ENCODE measurements at places on chromosomes 3 and 15.
A peak's percentile ranks its signal among the peaks of the same experiment; 100 is the strongest.

GRCh38 chr3:140754936-140755335, 77.1 kb downstream of the TRIM42 start:
- DNase-seq, result no peak

- peak; percentile 33 for DNase-seq
Observed at GRCh38 chr3:127791221-127791913, 30.9 kb downstream of the MGLL start.

DNA sequence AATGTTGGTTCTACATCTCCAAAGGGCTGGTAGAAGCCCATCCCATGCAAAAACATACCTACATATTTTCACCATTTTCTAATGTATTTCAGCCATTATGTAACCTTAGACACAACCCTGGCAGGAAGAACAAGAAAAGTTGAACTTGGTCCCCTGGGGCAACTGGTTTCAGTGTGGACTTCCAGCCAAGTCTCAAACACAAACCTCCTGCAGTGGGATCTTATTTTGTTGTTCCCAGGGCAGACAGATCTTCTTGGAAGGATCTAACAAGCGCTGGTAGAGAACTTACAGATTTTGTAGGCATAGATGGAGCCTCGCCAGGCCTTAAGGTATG, 96.3 kb downstream of the ADAMTS17 start:
- DNase-seq, result no peak

DNA sequence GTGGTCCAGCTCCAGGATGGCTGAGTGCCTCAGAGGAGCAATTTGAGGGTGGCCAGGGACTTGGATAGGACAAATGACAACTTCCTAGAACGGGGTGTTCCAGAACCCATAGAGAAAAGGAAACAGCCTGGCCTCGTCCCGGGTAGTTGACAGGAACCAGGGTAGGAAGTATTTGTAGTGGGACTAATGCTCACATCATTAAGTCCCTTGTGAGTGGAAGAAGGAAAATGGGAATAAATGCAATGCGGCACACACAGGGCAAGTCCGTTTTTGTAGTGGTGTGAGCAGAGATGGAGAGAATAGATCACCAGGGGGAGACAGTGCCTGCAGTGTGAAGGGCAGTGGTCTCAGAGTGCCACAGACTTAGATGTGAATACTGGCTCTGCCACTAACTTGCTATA, 19.6 kb downstream of the TIMP4 start:
- no peak for DNase-seq

GRCh38 chr3:32901005-32901932, 50.2 kb upstream of the CCR4 start:
- DNase-seq, result no peak

DNA sequence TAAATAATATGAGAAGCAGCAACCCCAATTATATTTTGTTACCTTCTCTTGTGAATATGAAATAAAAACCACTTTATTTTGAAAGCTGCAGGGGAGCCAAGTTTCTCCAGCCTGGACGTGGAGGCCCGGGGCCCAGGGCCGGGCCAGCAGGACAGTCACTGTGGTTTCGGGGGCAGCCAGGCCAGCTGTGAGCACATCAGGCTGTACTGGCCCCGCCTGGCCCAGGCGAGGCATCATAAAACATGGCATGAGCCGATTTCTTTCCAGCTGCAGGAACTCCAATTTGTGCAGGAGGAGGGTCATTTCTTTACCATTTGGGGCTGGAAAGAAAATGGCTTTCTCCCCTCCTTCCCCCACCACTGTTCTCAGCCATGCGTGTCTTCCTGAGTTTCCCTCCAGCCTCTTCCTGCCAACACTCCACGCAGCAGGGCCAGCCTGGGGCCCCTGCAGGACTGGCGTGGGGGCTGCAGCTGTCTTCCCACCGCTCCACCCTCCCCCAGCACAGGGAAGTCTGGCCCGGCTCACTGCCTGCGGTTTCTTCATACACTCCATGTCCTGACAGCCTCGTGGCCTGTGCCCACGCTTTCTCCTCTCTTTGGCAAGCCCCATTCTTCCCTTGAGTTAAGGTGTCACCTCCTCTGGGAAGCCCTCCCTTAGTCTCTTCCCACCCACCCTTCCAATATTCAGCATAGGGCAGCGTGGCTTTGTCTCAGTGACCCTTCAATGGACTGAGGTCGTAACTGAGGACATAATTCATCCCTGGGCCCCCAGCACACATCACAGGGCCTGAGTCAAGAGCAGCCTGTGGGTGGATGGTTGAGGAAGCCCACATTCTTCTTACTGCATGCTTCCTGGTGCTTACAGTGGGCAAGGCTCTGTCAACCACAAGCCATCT, 135.8 kb downstream of the CHSY1 start:
- peak; percentile 70 for DNase-seq

DNA sequence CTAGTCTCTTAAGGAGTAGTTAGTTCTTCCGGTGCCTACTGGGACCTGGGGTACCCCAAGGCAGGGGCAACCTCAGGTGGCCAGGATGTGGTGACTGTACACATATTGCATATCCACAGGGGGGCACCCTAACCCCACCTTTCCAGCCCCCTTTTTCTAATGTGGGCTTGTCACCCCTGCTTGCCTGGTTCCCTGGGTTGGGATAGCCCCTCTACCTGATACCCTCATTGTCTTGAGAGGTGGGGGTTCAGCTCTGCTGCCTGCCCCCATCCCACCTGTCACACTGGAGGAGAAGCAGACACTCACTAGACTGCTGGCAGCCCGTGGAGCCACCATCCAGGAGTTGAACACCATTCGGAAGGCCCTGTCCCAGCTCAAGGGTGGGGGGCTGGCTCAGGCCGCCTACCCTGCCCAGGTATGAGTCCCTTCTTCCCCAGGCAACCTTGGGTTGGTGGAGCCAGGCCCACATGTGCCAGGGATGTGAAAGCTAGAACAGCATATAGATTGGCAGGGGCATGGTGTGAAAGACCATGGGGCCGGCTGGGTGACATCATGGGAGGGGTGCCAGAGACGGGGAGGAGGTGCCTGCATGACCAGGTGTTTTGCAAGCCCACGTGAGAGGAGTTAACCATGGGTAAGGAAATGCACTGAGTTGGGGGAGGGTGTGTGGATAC, 4.0 kb downstream of the GLYCTK start:
- no peak for DNase-seq

GRCh38 chr3:160757233-160758106, 1.4 kb downstream of the PPM1L start:
- no peak for DNase-seq

- no peak for DNase-seq
Observed at GRCh38 chr3:81891055-81891895, 129.8 kb upstream of the GBE1 start.

GRCh38 chr3:184549796-184550577, 11.6 kb upstream of the EPHB3 start:
- DNase-seq, result peak; percentile 96

DNA sequence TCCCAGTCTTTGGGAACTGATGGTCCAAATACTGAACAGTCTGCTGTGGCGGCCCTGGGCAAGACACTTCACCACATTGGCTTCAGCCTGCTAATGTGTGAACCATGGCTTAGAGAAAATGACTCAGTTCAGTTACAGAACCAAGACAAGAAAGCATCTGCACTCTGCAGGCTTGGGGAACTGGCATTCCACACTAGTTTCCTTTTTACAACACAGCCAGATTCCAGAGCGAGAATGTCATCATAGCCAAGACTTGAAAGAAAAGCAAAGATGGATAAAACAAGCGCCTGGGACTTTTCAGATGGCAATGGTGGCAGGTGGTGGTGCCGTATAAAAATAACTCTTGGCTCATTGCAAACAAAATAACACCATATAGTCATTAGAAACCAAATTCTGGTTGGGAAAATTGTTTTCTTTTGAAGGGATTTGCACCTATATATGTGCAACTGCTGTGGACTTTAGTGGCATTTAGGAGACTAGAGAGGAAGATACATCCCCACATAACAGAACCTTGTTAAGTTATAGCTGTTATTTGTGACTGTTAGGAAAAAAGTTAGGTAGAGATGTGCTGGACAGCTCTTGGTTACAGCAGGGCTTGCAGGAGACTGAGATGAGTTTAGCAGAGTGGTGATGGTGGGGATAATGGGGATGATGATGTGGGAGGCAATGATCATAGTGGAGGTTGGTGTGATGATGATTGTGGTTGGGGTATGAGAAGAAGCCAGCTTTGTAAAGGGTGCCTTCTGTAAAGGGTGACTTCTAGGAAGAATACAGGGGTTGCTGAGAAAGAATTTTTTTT, 273.6 kb downstream of the THRB start:
- peak; percentile 44 for DNase-seq

- no peak for DNase-seq
Observed at GRCh38 chr3:104717828-104718196, 648.9 kb upstream of the ALCAM start.

- DNase-seq, result no peak
Observed at GRCh38 chr15:27065151-27065550, 94.2 kb downstream of the GABRG3 start.

DNA sequence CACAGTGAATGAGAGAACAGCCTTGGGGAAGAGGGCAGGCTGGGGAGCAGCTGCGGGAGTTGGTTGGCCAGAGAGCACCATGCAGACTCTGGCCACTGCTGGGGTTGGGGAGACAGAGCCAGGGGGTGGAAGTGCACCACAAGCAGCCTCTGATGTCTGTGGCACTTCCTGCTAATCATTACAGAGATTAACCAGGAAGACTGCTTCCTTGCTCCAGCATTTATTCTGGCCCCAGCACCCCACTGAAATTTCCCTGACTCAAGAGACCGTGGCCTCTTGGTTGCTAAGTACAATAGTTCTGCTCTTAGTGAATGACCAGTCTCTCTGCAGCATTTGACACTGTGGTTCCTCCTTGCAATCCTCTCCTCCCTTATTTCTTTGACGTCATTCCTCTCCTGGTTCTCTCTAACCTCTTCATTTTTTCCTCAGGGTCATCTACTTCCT, 266.2 kb upstream of the ROPN1 start:
- no peak for DNase-seq

DNA sequence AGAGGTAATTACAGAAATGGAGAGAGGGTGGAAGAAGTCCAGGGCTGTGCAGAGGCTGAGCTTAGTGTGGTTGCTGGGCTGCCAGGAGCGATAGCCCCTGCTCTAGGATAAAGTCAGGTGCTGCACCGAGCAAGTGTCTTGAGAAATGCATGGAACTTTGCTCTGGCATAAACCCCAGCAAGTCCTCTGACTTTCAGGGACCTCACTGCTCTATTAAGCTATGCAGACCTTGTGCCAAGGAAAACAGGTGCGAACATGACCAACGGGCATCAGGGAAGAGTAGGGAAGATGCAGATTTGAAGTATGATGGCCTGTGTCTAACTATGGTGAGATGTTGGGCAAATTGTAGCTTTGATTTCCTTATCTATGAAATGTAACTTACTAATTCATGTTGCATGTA, 416.8 kb downstream of the NR2F2 start:
- no peak for DNase-seq

DNA sequence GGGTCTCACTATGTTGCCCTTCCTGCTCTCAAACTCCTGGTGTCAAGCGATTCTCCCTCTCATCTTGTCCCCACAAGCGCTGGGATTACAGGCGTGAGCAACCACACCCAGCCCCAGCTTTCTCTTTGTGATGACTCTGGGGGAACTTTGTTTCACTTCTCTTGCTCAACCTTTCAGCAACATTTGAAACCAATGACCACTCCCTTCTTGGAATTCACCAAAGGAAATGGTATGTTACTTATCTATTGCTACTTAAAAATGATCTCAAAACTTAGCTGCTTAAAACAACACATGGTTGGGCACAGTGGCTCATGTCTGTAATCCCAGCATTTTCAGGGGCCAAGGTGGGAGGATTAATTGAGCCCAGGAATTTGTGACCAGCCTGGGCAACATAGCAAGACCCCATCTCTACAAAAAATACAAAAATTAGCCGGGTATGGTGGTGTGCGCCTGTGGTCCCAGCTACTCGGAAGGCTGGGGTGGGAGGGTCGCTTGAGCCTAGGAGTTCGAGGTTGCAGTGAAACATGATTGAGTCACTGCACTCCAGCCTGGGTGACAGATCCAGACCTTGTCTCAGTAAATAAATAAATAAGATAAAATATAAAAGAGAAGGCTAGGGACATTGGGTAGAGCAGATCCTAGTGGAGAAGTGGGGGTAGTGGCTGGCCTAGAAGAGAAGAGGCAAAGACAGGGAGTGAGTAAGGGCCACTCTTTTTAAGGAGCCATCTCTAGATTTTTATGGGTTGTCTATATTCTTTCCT, 10.3 kb upstream of the COPG1 start:
- no peak for DNase-seq

- DNase-seq, result no peak
Observed at GRCh38 chr15:74263466-74263865, 27.3 kb downstream of the CCDC33 start.

GRCh38 chr3:49093853-49094767, at the start of gene QRICH1:
Gene QRICH1, minus strand, starts transcription at chr3:49094071. Its CDS starts 17,054 bp downstream, at chr3:49077017.
- DNase-seq, result peak; percentile 97

GRCh38 chr15:81895723-81896122, 150.1 kb downstream of the MEX3B start:
- DNase-seq, result no peak

- no peak for DNase-seq
Observed at GRCh38 chr3:43302116-43302880, 16.0 kb downstream of the SNRK start.

DNA sequence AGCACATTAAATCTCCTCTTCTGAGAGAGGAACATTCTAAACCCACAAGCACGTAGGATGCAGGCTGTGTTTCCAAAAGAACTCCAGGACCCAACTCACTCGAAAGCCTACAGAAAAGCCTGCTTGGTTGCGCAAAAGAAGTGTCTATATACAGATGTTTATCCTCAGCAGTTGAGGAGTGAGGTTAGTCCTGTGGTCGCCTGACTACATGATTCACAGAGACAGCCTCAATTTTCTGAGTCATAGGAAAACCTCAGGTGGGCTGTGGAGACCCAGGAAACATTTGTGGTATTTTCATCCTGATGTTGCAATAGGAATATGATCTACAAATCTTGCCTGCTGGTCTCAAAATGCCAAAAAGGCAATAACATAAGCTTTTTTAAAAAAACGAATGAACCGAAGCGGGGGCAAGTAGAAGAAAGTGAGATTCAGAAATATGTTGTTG, 183.8 kb upstream of the THRB start:
- DNase-seq, result no peak
